ENCODE measurements at places on chromosomes 2 and 18. TPM values are rescaled to one million over a fixed set of nuclear protein-coding genes. Genes with fewer than 3 reads are reported as not detected.

GRCh38 chr2:138722316-138722715 is 57.9 kb downstream of the NXPH2 start:
- no peak for DNase-seq

DNA sequence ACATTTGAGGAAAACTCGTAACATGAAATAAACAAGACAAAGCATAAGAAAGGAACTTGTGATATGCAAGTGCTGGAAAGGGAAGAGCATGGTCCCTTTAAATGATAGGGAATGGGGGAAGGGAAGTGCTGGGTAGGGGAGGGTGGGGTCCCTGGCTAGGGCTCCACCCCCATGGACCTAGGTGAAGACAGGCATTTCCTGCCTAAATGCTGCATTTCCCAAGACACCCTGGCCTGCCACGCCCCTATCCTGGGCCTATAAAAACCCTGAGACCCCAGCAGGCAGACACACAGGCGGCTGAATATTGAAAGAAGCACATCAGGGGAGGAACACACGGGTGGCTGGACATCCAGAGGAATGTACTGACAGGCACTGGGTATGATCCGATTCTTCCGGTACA is 499.9 kb downstream of the ZEB2 start:
- DNase-seq = no peak

GRCh38 chr2:215556979-215557378 is 121.1 kb upstream of the FN1 start:
- no peak for DNase-seq

DNA sequence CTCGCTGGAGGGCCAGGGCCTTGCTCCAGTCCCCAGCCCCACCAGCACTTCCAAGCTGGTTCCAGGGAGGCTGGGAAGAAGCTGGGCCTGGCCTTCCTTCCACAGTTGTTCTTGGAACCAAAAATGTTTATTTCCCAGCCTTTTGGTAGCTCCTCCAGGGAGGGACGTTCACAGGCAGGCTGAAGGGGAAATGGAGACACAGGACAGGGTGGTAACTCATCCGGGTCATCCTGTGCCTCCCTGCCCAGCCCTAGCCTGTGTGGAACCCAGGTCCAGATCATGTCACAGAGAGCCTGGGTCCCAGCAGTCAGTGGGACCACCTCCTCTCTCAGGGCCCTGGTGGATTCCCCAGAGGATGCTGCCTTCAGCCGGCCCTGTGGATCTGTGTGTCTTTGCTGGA is 12.5 kb upstream of the ARMC9 start:
- no peak for DNase-seq

DNA sequence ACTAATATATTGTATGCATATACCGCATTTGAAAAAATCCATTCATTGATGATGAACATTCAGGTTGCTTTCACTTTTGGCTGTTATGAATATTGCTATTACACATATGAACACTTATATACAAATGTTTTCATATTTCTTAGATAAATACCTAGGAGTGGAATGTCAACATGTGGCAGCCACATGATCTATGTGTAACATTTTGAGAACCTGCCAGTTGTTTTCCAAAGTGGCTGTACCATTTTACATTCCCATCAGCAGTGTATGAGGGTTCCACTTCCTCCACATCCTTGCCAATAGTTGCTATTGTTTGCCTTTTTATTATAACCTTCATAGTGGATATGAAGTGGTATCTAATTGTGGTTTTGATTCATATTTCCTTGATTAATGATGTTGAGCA is 40.5 kb downstream of the CCDC85A start:
- DNase-seq = peak; percentile 62

GRCh38 chr18:12990641-12990966 is 558 bp upstream of the CEP192 start:
- no peak for DNase-seq

- no peak for DNase-seq
These were observed 107.6 kb downstream of the TNS1 start for GRCh38 chr2:217895070-217895635.

DNA sequence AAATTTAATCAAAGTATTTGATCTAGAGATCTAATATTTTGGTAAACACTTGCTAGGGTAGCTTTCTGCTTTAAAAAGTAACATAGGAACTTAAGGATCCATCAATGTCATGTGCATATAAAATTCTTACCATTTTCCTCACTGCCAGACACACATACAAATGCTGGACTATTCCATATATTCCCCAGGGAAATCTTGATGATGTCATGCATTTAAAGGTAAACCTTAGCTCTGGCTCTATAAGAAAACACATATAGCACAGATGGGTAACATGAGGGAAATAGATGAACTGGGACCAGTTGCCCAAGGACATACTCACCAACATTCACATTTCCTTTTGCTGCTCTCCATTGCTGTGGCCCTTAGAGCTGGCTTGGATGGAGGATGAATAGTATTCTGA is 79.1 kb upstream of the FMNL2 start:
- no peak for DNase-seq

- no peak for DNase-seq
These were observed 3.1 kb upstream of the MSGN1 start for GRCh38 chr2:17813010-17813741.

DNA sequence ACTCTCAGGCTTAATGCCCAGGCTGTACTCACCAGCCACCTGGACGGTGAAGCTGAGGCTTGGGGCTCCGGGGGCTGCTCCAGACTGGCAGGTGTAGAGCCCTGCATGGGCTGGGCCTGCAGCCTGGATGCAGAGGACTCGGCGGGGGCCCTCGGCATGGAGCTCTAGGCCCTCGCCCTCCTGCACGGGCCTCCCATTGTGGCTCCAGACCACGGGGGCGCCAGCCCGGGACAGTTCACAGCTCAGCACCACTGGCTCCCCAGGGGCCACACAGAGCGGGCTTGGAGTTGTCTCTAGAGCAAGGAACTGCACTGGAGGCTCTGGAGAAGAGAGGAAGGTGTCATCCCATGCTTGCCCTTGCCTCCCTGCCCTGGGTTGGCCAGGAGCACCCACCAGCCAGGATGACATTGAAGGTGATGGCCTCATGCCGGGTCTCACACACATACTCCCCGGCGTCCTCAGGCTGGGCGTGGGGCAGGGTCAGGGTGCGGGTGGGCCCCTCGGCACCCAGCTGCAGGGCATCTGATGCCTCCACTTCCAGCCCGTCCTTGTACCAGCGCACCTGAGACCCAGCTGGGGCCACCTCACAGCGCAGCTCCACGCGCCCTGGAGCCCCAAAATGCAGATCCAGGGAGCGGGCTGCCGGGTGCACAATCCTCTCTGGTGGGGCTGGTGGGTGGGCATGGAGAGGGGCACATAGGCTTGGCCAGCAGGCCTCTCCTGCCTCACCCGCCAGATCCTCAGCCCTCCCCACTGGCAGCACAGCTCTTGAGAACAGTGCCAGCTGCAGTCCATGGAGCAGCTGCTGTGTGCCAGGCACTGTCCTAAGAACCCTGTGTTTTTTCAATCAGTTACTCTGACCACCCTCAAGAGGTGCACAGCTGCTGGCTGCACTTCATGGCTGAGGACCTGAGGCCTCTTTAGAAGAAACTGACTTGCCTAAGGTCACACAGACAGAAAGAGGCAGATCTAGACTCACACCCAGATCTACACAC is 13.3 kb downstream of the OBSL1 start:
- DNase-seq = no peak

DNA sequence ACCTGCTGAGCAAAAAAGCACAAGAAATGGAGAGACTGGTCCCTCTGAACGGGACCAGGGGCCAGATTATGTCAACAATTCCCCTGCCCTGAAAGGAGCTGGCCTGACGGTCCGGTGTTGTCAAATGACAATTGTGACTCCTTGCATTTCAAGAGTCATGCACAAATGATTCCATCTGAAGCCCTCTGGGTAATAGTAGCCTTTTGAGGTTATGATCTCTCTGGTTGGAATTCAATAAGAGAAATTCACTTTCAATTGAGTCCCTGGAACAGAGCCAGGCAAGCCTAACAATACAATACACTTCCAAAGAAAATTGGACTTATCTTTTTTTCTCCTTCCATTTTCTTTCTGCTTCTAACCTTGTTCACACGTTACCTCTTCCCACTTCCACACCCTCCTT is 116.9 kb downstream of the C1D start:
- peak; percentile 62 for DNase-seq

GRCh38 chr2:69571189-69571588 is 72.3 kb downstream of the AAK1 start:
- no peak for DNase-seq

DNA sequence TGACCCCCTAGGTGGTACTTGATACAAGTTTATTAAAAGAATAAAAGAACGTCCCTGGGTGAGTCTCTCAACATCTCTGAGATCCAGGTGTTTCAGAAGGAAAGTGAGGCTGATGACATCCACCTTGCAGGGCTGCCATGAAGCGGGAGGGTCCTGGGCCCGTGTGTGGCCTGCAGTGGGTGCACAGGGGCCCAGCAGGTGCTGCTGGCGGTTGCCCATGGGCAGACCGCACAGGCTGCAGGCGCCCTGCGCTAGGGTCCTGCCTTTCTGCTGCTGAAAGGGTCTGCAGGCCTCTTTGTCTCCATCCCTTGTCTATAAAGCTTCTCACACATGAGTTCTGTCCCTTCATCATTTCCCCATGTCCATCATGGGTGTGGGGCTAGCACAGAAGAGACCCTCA is 247.0 kb downstream of the TFCP2L1 start:
- no peak for DNase-seq

GRCh38 chr18:55401638-55402191 is 186.3 kb downstream of the TCF4 start:
- DNase-seq = peak; percentile 96

GRCh38 chr2:235009081-235009480 is 57.3 kb downstream of the SH3BP4 start:
- no peak for DNase-seq

- DNase-seq = no peak
These were observed 102.8 kb upstream of the SALL3 start for GRCh38 chr18:78876868-78877267.

DNA sequence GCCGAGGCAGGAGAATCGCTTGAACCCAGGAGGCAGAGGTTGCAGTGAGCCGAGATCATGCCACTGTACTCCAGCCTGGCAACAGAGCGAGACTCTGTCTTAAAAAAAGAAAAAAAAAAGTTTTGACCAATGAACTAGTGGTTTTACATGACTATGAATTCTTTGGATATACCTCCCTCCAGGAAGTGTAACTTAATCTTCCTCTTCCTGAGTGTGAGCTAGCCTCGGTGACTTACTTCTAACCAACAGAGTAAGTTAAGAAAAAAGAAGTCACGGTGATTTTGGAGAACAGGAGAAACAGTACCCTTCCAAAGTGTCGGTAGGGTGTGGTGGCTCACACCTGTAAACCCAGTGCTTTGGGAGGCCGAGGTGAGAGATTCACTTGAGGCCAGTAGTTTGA is 7.1 kb downstream of the TIA1 start:
- DNase-seq = peak; percentile 31

GRCh38 chr2:177271981-177272666 is 7.6 kb upstream of the NFE2L2 start:
- no peak for DNase-seq

DNA sequence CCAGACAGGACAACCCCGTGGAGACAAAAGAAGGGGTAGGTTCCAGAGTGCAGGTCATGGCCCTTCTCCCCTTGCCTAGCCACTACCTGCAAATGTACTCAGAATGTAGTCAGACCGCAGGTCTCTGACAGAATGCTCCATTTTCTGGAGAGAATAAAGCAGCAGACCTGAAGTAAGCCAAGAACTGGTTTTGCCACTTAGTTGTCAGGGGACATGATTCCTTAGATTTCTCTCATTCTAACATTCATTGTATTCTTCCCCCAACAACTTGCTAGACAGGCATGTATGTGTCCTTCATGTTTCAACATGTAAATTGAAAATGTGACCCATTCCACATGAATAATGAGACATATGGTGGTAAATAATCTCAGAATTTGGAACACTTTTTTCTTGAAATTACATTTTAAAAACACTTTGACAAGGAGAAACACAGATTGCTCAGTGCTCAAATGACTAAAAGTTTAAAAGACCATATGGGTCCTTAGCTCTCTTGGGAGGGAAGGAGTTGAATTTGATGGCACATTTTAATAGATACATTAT is 142.4 kb downstream of the CCBE1 start:
- DNase-seq = no peak

DNA sequence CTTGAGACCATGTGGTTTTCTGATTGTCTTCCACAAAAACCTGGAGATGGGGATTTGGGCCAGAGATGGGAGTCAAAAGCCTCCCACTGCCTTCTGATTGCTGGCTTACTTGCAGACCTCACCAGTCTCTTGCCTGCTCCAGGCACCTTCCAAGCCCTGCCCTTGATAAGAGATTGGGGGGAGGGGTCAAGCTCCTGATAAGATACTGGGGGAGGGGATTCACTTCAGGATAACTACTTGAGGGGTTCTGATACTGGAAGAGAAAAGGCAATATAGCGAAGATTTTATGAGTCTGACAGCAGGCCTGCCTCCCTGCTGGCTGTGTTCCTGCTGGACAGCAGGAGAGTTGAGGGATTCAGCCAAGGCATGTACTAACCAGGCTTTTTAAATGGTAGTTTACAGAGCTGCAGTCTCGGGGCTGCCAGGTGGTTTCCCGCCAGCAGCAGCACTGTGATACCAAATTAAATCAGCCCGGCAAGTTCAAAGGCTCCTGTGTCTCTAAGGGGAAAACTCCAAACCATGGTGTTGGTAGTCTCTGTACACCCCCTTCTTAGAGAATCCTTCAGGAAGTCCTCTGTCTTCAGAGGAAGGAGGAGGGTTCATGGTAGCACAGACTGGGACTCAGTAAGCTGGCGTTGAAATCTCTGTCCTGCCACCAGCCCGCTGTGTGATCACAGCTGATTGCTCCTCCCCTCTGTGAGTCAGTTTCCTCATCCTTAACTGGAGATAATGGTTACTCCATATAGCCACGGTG is 58.3 kb downstream of the FBXO36 start:
- DNase-seq = peak; percentile 90

DNA sequence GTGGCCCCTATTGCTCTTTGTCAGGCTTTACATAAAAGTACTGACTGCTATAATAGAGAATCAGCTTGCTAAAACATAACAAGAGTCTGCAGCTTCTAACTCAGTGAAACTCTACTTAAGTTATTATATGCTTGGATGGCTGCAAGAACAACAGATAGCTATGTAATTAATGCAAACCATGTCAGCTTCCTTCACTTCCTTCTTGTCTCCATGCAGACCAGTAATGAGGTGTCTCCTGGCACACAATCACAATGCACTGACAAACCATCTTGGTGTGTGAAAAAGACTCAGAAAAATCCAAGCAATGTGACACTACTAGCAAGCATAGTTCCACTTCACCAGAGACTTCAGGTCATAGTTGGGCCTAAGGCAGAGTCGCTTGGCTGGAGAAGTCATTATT is 2068.9 kb upstream of the PIK3C3 start:
- no peak for DNase-seq

DNA sequence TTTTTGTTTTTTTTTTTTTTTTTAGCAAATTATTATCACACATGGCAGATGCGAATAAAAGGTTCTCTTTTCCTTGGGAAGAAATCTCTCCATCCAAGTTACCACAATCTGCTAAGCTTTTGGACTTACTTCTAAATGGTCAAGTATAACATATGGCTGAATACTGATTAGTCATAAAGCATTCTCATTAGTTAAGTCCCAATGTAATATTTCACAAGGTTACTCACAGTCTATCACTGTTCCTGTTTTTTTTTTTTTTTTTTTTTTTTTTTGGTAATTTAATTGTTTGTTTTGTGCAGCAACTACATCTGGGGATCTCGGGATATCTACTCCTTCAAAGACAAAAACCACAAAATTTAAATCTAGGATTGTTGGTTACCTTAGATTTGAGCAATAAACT is 771.7 kb downstream of the CPS1 start:
- no peak for DNase-seq

PTRHD1 gene
- total RNA-seq = 41.9 TPM

MEP1B gene
- total RNA-seq = not detected

UCN gene
- 0.37 TPM for total RNA-seq

CDCA7 gene
- total RNA-seq = 13.2 TPM

DLGAP1 gene
- total RNA-seq = 0.17 TPM

PUM2 gene
- total RNA-seq = 48.0 TPM

KCNS3 gene
- total RNA-seq = 1.5 TPM

SNORC gene
- 0.84 TPM for total RNA-seq

CCL20 gene
- total RNA-seq = 1.0 TPM

GCC2 gene
- total RNA-seq = 26.7 TPM

Measured in dermis blood vessel endothelial cell (primary cell).